ENCODE measurements at places on chromosomes 4 and X.
A peak's percentile ranks its signal among the peaks of the same experiment; 100 is the strongest.

DNA sequence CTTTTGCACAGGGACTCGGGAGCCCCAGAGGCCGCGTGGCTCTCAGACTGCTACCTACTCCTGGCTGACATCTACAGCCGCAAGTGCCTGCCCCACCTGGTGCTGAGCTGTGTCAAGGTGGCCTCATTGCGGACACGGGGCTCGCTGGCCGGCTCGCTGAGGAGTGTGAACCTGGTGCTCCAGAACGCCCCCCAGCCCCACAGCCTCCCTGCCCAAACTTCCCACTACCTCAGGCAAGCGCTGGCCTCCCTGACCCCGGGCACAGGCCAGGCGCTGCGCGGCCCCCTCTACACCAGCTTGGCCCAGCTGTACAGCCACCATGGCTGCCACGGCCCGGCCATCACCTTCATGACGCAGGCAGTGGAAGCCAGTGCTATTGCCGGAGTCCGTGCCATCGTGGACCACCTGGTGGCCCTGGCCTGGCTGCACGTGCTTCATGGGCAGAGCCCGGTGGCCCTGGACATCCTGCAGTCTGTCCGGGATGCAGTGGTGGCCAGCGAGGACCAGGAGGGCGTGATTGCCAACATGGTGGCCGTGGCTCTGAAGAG, 28.8 kb downstream of the SH3TC1 start:
- no peak for DNase-seq

GRCh38 chrX:16838202-16839066, 31.7 kb downstream of the RBBP7 start:
- no peak for DNase-seq

GRCh38 chr4:112979881-112980421, 69.5 kb upstream of the ANK2 start:
- no peak for DNase-seq

- peak; percentile 97 for DNase-seq
Observed at GRCh38 chr4:98143001-98143899, at the start of gene STPG2. Gene STPG2 (minus strand): TSS chr4:98143476.

- DNase-seq = no peak
Observed at GRCh38 chr4:99947608-99948007, 1.2 kb upstream of the DNAJB14 start.

GRCh38 chr4:155999725-156000124, 46.1 kb upstream of the CTSO start:
- DNase-seq = no peak

DNA sequence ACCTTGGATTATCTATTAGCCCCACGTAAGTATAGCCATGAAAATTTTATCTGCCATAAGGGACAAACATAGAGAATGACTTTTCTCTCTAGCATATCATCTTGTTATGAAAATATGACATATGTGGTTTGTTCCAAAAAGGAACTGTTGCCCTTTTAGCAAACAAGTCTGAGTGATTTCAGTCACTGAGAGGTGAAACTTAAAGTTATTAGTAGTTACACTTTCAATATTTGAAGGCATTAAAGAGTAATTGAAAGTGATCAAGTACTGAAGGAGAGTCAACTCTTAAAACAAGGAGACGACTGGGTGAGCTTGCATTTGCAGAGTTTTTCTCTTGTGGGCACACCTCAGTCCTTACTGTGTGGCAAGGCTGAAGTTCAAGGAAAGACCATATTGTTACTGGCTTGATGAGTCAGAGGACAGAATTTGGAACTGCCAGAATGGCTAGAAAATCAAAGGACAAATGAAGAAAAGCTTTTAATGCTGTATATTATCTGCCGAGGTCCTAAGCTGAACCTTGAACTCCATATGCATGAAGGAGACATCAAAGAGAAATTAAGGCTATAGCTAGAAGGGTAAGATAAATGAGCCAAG, 205.1 kb upstream of the EMCN start:
- no peak for DNase-seq

DNA sequence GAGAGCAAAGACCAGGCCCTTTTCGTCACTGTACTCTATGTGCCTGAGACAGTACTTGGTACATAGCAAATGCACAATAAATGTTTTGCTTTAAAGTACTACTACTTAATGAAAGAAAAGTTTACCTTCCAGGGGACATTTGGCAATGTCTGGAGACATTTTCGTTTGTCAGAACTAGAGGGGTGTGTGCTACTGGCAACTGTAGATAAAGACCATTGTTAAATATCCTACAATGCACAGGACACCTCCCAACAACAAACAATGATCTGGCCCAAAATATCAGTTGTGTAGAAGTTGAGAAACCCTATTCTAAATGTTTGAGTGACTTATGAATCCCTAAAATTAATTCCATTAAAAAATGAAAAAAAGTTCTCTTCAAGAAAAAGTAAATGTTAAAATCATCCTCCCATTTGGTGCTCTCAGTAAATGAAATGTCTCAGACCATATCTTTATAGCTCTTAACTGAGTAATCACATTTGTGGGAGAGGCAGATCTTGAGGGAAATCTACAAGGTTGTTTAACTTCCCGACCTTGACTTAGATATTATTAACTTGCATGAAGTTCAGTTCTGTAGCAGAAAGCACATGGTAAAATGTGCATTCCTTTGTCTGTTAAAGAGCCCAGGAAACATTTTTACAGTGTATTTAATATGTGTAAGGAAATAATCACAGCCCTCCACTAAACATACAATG, 18.5 kb downstream of the EGFL6 start:
- no peak for DNase-seq

DNA sequence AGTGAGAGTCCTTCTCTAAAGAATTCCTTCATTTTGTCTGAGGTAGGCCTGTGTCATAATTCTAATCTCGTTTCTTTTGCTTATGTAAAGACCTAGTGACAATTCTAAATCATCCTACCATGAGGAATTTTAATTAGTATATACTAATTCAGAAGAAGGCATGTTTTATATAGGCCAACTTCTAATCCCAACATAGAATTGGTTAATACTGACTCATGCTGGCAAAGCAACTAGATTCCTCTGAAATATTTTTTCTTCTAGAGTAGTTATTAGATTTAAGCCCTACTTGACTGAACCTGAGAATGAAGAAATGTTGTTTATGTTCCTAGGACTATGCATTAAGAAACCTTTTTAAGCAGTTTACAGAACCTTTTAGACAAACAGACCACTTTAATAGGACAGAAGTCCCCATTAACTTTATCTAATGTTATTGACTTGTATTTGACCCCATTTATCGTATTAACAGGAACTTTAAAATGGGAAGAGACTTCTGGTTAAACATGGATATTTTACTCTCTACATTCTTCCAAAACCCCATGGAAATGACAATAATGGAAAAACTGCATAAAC, 56.1 kb upstream of the EIF1AX start:
- no peak for DNase-seq

DNA sequence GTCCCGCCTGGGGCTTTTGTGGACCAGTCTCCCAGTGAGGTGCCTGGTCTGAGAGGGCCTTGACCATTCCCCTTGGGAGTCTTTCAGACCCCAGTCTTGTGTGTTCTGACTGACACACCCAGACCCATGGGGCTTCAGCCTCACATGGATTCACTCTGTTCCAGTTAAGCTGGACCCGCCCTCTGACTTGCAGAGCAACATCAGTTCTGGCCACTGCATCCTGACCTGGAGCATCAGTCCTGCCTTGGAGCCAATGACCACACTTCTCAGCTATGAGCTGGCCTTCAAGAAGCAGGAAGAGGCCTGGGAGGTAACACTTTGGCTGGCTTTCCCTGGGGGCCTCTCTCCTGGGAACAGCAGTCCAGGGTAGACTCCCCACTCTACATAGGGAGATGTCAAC, 6.8 kb downstream of the IL9R start:
- DNase-seq = no peak

DNA sequence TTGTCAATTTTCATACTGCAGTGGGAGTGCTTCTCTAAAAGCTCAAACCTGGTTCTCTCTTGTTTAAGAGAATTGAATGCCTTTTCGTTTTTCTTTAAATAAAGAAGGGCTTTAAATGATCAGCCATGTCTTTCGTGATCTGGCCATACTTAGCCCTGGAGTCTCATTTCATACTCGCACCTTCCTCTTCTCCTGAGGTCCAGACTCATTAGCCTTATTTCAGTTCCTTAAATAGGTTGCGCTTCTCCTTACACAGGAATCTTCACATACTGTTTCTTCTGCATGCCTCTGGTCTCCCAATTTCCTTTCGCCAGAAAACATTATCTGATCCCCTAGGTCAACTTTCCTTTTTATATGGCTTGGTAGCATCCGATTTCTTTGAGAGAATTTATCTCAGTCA, 565.6 kb upstream of the TENM3 start:
- no peak for DNase-seq

DNA sequence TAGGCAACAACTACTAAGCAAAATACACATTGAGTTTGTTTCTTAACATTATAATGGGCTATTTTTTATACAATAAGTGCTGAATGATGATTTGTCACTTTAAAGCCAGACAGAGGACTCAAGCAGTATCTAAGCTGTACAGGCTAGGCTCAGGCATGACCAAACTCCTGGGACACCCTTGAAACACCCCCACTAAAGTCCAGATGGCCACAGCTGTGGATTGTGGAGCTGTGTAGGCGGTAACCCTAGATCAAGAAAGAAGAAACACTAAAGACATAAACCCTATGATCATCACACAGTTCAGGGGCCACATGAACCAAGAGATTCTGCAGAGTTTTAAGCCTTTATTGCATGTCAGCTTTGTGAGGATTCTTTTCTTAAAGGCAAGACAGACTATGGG, 25.1 kb downstream of the TAB3 start:
- no peak for DNase-seq

- DNase-seq = no peak
Observed at GRCh38 chrX:131894995-131895394, 128.1 kb upstream of the STK26 start.

- no peak for DNase-seq
Observed at GRCh38 chrX:14825851-14826250, 47.0 kb downstream of the FANCB start.

DNA sequence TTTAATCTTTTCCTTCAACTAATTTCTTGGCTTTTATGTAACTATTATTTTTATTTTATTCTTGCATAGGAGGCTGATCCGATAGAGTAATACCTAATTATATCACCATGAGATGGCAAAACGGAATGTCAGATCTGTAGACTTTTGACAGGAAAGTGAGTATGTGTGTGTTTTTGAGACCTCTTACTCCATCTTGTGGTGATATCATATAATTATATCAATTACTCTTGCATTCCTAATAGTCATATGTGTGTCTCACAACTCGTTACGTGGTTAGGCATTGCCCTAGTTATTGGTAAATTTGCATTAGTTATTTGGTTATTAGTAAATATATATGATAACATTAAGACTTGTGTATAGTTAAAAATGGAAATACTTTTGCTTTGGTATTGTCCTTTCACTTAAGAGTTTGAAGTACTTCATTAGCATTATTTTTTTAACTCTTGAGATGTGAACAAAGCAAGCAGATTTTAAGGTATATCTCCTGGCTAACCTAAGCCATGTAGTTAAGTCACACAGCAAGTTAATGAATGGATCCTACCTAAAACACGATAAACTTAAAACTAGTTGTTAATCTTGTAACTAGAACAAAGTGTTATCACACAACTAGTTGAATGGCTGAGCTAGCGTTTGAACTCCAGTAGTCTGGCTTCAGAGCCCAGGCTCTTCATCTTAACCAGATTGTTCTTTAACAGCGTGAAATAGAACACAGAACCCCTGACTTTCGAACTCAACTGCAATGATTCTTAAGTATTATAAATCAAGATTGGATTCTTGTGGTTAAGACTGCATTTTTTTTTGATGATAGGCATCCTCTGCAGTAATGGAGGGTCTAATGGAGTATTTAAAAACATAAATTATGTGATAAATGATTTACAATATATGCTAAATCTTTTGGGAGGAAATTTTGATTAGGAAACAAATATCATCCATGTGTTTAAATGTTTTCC, 67.1 kb downstream of the PGRMC2 start:
- no peak for DNase-seq

DNA sequence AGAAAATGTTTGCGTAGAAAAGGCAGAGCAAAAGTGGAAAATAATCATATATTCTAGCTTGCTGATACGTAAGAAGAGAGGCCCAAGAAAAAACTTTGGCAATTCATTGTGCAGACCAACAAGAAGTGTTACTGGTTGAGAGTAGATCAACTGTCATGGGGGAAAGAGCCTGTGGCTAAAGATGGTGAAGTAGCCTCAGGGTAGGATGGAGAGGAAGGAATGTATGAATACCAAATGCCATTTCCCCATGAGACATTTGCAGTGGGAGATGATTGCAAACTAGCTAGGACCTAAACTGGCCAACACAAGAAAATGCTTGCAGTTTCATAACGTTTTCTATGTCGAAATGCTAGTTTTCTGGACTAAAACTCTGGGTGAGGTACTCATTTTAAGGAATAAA, 47.7 kb upstream of the ADGRL3 start:
- DNase-seq = no peak

GRCh38 chr4:147829401-147830101, 97.7 kb downstream of the ARHGAP10 start:
- no peak for DNase-seq

GRCh38 chr4:35520059-35520458, 724.3 kb downstream of the ARAP2 start:
- DNase-seq = no peak

DNA sequence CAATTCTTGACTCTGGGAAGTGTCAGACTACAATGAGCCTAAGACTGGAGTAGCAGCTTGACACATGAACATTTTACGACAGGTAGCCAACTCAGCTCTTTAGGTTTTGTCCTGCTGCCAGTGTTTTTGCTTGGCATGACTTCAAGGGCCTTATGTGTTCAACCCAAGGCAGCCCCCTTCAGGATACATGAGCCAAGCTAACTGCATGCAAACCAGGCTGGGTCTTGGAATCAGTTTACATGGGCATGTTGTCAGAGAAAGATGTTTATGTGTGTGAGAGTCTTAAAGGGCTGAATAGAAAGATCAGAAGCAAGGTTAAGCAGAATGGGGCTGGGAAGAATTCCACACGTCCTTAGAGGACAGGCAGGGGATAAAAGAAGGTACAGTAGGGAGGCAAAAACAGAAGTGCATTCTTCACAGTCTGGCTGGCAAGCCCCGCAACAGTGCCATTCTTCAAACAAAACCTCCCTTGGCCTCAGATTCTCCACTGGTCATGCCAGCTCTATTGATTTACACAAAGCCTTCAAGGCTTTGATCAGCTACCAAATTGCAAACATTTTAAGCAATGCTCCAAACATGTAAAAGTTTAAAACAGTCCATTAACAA, 97.3 kb downstream of the NKX6-1 start:
- DNase-seq = no peak

GRCh38 chr4:77201857-77202256, 44.9 kb downstream of the CCNG2 start:
- DNase-seq = no peak

DNA sequence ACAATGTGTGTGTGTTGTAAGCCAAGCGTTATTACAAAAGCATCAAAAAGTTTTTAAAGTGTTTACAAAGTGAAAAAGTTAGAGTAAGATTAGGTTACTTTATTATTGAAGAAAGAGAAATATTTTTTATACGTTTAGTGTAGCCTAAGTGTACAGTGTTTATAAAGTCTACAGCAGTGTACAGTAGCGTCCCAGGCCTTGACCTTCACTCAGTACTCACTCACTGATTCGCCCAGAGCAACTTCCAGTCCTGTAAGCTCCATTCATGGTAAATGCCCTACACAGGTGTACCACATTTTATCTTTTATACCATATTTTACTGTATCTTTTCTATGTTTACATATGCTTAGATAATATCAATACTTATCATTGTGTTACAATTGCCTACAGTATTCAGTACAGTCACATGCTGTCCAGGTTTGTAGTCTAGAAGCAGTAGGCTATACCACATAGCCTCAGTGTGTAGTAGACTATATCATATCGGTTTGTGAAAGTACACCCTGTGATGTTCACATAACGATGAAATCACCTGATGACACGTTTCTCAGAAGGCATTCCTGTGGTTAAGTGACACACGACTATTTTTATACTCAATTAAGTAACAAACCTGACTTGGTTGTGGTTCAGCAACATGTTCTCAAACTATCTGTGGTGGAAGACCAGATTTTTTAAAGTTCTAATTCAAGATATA, 152.0 kb upstream of the EDNRA start:
- DNase-seq = no peak

Data from CD4-positive, alpha-beta T cell treated with Interleukin-17A for 4 hours (primary cell).